Sciatic nerve (tissue), 2 donors: ENCODE measurements at places on chromosomes 6 and 20.

DNA sequence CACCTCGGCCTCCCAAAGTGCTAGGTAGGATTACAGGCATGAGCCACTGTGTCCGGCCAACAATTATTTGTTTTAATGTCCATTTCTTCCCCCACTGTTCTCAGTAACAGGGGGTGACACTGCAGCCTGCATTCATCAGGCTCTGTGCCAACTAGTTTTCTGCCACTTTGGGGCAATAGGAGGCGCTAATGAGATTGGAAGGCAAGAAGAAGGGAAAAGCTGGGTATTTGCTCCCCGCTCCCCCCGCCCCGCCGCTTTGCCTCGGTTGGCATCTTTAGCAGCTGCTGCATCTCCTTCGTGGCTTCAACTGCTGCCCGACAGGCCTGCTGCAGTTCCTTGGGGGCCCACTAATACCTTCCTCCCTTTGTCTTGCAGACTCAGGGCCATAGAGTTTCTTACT, 35.0 kb upstream of the MDGA1 start:
- DNase-seq, result no peak

GRCh38 chr6:133613211-133613610, 275.7 kb upstream of the TCF21 start:
- DNase-seq, result no peak

GRCh38 chr6:111481836-111482187, 1.2 kb downstream of the REV3L start:
- DNase-seq, result no peak

DNA sequence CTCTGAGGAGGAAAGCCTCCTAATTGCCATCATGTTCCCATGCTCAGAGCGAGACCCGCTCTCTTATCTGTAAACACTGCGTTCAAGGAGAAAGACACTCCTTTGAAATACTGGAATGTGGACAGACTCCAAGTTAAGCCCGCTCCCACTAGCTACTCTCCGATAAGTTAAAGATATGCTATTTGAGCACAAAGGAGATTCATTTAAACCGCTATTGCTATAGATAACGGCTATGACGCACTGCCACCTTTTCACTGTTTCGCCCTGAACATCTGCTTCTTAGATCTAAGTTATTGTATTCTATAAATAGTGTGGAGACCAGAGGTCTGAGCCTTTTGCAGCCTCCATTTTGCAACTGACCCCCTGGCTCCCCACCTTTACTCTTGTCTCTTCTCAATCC, 82.3 kb downstream of the GPX5 start:
- no peak for DNase-seq

GRCh38 chr6:33880104-33880678, 76.4 kb upstream of the MLN start:
- no peak for DNase-seq
